Temporal lobe (tissue), 4 donors: ENCODE measurements at places on chromosomes 2 and 18. TPM values are rescaled to one million over a fixed set of nuclear protein-coding genes. Genes with fewer than 3 reads are reported as not detected.

The SPATS2L gene
- total RNA-seq, result 32.2 TPM

The RAMP1 gene
- 6.4 TPM for total RNA-seq

The GCG gene
- 0.49 TPM for total RNA-seq

The GREB1L gene
- total RNA-seq, result 0.74 TPM

The FOXD4L1 gene
- 0.25 TPM for total RNA-seq

The ASB3 gene
- total RNA-seq, result 64.9 TPM

The IGFBP5 gene
- total RNA-seq, result 34.9 TPM

The IL36B gene
- not detected for total RNA-seq

The NRP2 gene
- total RNA-seq, result 22.6 TPM

The SS18 gene
- 37.6 TPM for total RNA-seq

The TMEM150A gene
- total RNA-seq, result 4.2 TPM

The GPAT2 gene
- total RNA-seq, result 0.49 TPM

The MAP2 gene
- 767 TPM for total RNA-seq

The TMEM185B gene
- total RNA-seq, result 13.0 TPM

The KCNJ3 gene
- 12.5 TPM for total RNA-seq

The GDF7 gene
- total RNA-seq, result under 0.01 TPM

The KIF5C gene
- 366 TPM for total RNA-seq

The FBLN7 gene
- total RNA-seq, result 2.5 TPM

The CDKL4 gene
- total RNA-seq, result 5.7 TPM

The POTEI gene
- under 0.01 TPM for total RNA-seq

The NFATC1 gene
- 0.49 TPM for total RNA-seq
